HCT116 (cell line): ENCODE measurements at places on chromosomes 16 and 17.

- no peak for DNase-seq
Observed at GRCh38 chr16:3740934-3741333, 23.6 kb upstream of the TRAP1 start.

DNA sequence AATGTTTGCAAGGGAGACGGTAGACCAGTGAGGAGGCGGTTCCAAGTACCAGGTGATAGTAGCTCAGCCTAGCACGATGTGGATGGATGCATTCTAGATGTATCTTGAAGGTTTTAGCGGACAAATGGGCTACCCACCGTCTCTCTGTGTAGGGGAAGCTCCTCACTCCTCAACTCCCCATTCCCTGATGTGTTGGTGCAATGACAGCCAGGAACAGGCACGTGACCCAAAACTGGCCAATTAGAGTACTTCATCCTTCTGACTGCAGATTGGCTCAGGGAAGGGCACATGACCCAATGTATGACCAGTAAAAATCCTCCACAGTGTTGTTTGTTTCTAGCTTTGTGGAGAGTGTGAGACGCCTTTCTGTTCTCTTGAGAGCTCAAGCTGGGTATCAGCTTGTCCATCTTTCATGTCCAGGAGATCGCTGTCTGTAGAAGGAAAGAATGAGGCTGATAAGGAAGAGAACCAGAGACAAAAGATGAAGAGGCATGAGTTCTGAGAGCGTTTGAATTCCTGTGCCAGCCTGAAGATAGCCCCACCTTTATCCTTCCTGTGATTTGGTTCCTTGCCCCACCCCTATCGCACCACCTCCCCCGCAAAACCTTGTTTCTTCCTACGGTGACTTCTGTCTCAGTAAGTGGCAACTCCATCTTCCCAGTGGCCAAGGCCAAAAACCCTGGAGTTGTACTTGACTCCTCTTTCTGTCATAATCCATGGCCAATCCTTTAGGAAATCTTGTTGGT lies 2.3 kb upstream of the BORCS6 start:
- DNase-seq: no peak

- peak; percentile 54 for DNase-seq
Observed at GRCh38 chr17:55286681-55287589, 22.2 kb downstream of the HLF start.

GRCh38 chr16:11057711-11058345 lies 113.5 kb downstream of the CLEC16A start:
- no peak for DNase-seq

DNA sequence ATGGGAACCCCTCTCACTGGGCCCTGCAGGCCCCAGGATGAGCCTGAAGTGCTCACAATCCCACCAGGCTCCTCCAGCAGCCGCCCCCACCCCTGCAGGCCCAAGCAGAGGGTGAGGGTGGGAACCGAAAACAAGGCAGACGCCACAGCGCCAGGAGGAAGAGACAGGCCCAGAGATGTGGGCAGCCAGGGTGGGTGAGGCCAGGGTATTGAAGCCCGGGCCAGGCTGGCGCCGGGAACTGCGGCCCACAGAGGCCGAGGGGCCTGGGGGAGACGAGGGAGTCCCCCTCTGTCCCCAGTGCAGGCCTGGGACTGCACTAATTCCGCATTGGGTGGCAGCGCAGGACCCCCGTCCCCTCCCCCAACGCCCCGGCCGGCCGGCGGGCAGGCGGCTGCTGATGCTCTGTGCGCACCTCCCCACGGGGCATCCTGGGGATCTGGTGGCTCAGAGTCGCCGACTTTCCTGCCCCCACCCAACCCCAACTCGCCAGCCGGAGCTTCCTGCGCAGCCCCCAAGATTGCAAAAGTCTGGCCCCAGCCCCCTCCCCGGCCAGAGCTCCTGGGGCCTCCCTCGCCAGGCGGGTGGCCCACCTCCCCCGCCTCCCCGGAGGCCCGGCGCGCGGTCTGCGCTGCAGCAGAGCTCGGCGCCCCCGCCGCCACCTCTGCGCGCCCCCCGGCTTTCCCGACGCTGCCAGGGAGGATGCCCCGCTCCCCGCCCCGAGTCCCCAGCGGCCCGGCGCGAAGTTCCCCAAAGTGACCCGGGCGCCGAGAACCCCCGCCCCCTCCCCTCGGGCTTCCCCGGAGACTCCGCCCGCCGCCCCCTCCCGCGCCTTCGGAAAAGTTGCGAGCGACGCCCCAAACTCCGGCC lies 107.8 kb downstream of the ENGASE start:
- DNase-seq: no peak

GRCh38 chr17:20955427-20956323 lies 87.1 kb downstream of the USP22 start:
- no peak for DNase-seq

DNA sequence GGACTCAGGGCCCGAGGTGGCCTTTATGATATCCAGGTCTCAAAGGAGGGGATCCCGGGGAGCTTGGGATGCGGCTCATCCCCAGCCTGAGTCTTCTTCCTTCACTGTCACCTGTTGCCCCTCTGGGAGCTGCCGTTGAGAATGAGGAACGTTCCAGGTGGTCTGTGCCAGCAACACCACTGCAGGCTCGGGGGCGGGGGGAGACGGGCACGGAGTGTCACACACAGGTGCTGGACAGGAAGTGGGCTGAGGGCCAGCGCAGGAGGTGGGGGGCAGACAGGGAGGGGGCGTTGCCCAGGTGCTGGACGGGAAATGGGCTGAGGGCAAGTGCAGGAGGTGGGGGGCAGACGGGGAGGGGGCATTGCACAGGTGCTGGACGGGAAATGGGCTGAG lies 28.2 kb downstream of the METRNL start:
- no peak for DNase-seq

DNA sequence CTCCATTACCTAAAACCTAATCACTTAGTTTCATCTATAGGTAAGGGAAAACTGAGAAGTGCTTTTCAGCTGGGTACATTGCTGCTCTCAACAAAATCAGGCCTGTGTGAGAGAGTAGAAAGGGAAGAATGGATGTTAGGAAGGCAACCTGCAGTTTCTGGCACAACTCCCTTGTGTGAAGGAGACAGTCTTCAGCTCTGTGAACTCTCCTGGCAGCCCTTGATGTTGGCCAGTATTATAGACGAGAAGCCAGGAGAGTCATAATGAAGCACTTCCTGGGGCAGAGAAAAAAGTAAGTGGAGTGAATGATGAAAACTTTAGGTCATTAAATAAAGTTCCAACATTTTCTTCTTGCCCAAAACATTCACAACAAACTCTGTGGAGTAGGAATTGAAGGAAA lies 260.1 kb downstream of the IRX3 start:
- DNase-seq: no peak

- no peak for DNase-seq
Observed at GRCh38 chr17:1068356-1068755, 71.4 kb downstream of the TIMM22 start.

DNA sequence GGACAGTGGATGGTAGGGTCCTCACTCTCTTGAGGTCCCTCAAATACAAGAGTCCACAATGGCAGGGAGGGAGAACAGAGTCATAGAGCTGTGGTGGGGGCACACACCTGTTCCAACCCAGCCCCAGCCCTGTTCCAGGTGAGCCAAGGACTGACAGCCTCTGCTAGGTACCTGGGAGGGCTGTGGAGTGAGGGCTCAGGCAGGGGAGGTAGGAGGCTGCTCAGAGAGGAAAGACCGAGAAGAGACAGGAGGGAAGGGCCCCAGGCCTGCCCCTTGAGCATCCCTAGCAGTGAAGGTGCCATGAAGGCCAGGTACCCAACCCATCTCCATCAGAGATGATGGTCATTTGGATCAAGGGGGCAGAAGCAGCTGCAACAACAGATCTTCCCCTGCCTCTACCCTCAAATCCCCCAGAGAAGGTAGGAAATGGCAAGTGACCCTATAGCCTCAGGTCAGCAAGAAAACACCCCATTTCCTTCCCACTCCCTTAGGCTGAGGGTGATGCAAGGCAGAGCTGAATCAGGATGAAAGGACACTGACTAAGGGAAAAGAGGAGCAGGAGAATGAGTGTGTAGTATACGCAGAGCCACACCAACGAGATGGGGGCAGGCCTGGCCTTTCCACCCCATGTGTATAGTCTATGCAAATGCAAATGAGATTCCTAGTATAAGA lies 28.6 kb downstream of the CD300LG start:
- DNase-seq: no peak

- DNase-seq: no peak
Observed at GRCh38 chr17:68053231-68054013, 17.9 kb downstream of the KPNA2 start.

DNA sequence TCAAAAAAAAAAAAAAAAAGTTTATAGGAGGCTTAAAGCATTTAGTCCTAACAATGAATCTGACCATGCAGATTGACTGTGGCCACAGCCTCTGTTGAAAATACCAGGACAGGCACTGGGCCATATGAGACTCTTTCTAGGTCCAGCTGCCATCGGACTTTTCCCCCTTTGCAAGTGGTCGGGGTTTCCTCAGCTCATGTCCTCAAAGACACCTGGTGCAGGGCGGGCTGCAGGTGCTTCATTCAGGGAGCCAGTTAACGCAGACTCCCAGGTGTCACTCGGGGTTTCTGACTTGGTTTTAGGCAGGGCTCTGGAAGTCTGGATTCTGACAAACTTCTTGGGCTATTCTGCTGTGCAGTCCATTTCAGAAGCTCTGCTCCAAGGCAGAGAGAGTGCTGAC lies 20.9 kb downstream of the ELAC2 start:
- DNase-seq: no peak

DNA sequence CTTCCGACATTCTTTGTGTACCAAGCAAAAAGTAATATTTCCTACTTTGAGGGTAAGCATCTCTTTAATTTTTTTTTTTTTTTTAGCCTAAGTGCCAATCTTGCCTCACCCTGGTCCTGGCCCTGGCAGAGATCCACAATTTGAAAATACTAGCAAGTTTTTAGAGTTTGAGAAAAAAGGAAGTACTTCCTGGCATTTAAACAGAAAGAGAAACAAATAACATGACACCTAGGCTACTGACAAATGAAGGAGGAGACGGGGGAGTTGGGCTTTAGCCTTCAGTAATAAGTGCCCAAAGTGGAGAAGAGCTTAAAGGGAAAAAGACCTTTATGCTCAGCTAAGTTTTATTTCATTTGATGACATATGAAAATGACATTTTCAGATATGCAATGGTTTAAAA lies 92.8 kb downstream of the HS3ST3A1 start:
- DNase-seq: no peak

DNA sequence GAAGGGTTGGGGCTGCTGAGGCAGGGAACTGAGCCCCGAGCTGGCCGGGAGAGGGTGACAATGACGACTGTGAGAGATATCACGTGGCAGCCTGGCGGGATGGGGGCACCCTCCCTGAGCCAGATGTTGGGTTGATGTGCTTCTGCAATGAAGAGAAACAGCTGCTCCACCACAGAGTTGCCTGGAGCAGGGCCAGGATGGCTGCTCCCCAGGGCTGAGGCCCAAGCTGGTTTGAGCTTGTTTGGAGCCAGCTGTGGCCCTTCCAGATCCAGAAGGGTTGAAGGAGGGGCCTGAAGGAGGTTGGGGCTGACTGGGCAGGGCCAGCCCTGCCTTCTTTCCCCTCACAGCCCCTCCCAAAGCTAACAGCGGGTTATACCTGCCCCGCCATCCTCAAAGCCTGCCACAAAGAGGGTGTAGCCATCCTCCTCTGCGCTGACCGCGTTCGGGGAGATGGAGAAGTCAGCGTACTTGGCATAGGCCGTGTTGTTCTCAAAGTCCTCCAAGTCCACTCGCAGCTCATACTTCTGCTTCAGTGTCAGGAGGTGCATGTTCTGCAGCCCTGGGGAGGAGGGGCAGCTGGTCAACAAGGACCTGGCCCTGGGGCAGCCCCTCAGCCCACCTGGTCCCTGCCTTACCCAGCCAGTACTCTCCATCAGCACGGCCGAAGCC lies 2.1 kb downstream of the MFAP4 start:
- no peak for DNase-seq

DNA sequence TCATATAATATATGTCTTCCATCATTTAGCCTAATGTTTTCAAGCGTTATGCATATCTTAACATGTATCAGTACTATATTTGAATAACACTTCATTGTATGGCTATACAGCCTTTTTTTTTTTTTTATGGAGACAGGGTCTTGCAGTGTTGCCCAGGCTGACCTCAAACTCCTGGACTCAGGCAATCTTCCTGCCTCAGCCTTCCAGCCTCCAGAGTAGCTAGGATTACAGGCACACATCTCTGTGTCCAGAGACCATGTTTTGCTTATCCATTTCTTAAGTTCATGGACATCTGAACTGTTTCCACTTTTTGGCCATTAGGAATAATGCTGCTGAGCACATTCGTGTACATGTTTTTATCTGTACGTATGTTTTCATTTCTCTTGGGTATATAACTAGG lies 7.8 kb downstream of the BPTF start:
- DNase-seq: no peak

- DNase-seq: no peak
Observed at GRCh38 chr17:15432807-15433611, 34.4 kb downstream of the CDRT4 start.

GRCh38 chr17:45277992-45278391 lies 16.1 kb upstream of the SPATA32 start:
- no peak for DNase-seq

- DNase-seq: no peak
Observed at GRCh38 chr16:82005027-82005830, 6.0 kb downstream of the SDR42E1 start.

GRCh38 chr16:80803339-80804055 lies 901 bp downstream of the CDYL2 start:
- no peak for DNase-seq

GRCh38 chr16:23836078-23836403 lies 258 bp downstream of the PRKCB start:
- no peak for DNase-seq

DNA sequence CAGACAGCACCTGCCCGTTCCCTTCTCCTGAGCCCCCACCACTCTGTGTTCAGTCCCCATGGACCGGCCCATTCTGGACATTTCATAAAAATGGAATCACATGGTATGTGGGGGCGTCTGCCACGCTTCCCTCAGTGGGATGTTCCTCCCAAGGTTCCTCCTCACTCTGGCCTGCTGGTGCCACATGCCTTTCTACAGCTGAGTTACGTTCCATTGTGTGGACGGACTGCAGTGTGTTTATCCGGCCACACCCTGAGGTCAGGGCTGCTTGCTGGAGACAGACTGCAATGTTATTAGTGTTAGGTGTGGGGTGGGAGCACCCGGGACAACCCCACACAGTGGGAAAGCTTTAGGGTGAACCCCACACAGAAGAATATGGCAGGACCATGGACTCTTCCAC lies 5.9 kb upstream of the AATK start:
- no peak for DNase-seq

DNA sequence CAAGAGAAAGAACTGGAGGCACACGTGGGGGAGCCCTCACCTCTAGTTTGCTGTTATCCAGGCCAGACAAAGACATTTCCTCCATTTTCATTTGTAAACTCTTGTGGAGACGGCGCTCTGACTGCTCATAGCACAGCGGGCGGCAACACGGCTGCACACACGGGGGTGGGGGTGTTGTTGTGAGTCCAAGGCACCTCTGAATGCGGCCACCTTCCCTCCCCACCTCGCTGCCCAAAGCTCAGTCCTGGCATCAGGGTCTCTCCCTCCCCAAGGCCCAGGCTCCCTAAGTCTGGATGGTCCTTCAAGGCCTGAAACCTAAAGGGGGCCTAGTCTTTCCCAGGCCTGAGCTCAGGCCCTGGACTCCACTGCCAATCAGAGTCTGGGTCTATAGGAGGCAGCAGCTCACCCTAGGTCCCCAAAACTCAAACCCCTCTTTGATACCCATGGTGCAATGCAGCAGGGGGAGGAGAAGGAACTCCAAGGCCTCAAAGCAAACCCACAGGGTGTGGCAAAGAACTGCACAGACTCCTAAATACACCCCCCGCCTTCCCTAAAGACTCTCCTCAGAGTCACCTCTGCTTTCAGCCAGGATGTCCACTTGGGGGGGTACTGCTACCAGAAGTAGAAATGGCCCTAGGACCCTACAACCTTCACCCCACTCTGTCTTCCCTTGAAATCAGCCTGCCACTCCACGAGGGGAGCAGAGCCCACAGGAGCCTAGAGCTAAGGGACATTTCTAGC lies 1.5 kb downstream of the ATXN7L3 start:
- DNase-seq: peak; percentile 57

- DNase-seq: no peak
Observed at GRCh38 chr16:68100488-68100887, 15.3 kb downstream of the NFATC3 start.
